ENCODE measurements at places on chromosomes 5 and 9.

DNA sequence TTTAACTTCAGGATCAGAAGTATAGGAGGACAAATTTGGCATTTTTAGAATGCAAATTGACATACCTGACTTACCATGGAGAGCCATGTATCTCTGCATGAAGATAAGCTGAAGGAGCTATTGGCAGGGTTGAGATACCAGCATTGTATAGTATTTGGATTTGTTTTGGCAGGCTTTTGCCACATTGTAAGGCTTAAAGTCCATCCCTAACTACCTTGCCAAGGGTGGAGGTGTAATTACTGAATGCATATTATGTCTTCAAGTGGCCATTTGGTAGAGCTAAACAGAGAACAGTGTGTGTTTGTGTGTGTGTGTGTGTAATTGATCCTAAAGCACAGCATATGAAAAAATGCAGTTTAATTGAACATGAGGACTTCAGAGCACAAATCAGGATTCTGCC, 324.7 kb downstream of the FAM170A start:
- no peak for DNase-seq

- DNase-seq, result no peak
Measured at GRCh38 chr5:174376056-174376455, 330.6 kb downstream of the NSG2 start.

DNA sequence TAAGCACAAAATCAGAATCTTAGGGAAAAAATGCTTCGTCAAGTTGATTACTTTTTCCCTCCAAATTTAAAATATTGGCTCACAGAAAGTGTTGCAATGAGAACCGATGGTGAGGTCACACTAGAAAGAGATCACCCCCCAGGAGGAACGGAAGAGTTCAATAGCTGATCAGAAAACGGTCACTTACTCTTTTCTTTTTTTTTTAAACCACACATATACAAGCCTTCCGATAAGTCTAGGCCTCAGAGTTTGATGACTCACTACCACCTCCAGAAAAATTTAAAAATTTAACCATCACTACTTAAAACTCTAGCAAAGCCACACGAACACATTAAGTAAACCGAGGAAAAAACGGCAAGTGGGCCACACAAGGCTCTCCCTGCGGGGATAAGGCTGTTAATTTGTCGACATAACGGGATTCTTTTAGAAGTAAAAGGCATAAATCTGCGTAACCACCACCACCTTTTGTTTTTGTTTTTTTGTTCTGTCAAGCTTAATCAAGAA, 1.2 kb downstream of the SURF4 start:
- DNase-seq, result no peak

DNA sequence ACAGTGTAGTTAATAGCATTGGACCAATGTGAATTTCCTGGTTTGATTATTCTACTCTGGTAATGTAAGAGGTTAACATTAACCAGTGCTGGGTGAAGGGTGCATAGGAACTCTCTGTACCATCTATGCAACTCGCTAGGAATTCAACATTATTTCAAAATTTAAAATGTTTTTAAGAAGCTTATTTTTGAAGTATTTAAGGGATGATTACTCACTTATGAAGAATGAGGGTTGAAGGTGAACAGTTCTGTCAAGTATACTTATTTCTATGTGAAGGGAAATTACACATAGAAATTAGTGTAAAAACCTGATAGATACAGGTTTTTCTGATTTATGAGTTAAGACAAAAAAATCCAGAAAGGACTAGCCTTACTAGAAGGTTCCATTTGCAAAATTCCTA, 165.8 kb downstream of the INSYN2B start:
- no peak for DNase-seq

- DNase-seq, result no peak
Measured at GRCh38 chr5:175878544-175879438, 7.4 kb downstream of the CPLX2 start.

DNA sequence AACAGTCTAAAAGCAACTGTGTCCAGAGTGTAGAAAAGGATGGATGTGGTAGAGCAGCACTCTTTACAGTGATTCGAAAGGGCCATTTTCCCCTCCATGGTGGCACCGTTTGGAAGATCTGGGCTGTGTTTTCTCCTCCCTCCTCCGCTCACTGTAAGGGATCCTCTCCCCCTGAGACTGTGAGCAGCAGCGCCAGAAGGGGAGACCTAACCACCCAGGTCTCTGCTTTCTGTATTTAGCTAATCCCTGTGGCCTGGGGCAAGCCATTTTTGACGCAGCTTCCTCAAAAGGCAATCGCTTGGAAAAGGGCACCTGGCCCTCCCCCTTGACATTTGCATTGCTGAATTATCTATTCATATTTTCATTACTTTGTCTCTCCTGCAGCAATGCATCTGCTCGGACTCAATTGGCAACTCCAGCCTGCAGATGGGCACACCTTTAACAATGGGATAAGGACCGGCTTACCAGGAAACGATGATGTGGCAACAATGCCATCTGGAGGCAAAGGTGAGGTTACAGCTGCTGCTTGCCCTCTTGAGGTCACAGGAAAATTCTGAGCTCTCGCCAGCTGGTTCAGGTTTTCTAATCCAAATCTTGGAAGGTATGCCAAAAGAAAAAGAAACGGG, 244.3 kb upstream of the WWC1 start:
- peak; percentile 64 for DNase-seq

DNA sequence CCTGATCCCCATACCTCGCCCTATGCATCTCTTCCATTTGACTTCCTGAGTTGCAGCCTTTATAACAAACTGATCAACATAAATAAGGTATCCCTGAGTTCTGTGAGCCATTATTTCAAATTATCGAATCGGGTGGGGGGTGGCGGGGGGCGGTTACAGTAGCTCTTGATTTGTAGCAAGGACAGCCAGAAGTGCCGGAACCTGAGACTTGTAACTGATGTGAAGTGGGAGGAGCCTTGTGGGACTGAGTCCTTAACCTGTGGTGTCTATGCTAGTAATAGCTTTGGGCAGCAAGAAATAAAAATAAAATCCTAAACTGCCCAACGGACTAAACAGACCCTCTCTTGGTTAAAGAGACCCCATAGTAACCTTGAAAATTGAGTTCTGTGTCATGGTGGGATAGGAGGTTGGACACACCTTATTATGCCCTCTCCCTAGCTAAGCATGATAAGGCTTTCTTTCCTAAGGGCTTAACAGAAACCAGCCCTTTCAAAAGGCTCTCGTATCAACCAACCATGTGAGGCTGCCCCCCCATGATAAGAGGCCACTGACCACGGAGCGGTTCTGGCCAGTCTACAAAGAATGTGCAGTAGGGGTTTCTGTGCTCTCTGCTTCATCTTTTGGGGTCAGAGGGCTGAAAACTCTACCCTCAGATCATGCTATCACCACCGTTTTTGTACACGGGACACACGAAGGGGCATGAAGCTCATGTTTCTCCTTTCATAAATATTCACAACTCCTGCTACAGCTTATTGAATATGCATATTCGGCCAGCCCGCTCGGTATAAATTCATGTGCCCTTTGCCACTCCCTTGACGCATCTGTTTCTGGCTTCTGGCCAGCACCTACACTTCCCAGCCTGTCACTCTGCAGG, 39.5 kb upstream of the IQGAP2 start:
- DNase-seq, result peak; percentile 47

DNA sequence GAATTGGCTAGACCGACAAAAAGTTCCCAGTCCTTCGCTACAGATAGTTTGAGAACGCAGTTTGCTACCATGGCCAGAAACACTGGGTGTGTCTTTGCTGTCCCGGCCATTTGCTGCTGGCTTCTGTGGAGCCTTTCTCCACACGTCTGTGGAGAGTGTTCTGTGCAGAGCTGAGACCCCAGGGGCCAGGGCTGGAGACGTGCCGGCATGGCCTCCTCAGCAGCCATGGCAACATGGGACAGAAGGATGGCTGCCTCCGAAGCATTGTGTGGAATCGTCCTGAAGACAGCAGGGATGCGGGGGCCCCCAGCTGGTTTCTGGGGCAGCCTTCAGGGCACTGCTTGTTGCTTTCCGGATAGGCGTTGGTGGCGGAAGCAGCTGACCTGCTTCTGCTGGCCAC, 142.8 kb downstream of the GADD45G start:
- DNase-seq, result no peak

DNA sequence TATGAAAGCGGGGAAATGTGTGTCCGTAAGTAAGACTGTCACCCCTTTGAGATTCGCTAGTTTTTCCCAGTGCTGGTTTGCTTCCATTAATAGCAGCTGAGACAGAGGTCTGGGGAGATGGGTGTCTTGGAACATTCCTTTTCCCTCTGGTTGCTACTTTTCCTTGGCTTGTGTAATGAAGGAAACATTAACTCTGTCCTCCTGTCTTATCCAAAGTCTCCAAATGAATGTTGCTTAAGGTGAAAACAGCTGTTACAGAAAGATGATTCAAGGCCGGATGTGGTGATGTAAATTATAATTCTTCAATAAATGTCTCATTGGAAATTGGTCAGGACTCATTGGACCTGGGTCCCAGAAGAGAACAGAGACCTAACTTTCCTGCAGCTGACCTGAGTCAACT, 50.0 kb downstream of the MEGF10 start:
- no peak for DNase-seq

GRCh38 chr9:111610845-111611244, 11.4 kb upstream of the PTGR1 start:
- no peak for DNase-seq

DNA sequence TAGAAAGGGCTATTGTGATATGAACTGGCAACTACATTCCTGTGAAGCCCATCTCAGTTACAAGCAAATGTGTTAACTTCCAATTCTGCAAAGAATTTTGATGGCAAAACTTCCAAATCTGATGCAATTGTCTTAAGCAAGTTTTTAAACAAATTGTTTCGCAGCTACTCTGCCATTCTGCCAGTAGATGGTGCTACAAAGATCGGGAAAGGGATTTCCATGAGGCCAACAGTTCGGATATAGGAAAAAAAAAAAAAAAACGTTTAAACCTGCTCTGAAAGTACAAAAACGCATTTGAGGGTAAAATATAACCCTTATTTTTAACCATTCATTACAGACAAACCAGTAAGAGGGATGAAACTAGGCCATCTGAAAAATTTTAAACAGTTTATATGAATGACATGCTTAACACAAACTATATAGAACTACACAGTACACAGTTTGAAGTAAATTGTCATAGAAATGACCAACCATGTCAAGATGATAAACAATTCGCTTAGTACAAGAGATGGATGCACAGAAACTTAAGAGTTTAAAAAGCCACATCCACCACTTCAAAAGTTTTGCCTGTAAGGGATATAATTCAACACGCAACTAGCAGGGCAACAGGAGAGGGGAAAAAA, 2.2 kb downstream of the HNRNPA0 start:
- peak; percentile 56 for DNase-seq

GRCh38 chr5:9188131-9188530, 357.7 kb downstream of the SEMA5A start:
- DNase-seq, result no peak

GRCh38 chr9:114409842-114410241, 22.1 kb upstream of the AKNA start:
- DNase-seq, result no peak

- no peak for DNase-seq
Measured at GRCh38 chr5:37755581-37755980, 84.3 kb downstream of the GDNF start.

- DNase-seq, result no peak
Measured at GRCh38 chr5:40046792-40047191, 622.0 kb upstream of the DAB2 start.

GRCh38 chr9:2934241-2934650, 90.4 kb upstream of the PUM3 start:
- DNase-seq, result no peak

- no peak for DNase-seq
Measured at GRCh38 chr5:16457451-16457850, 8.1 kb downstream of the ZNF622 start.

- peak; percentile 2 for DNase-seq
Measured at GRCh38 chr5:133445744-133446143, 166.6 kb downstream of the FSTL4 start.

- DNase-seq, result no peak
Measured at GRCh38 chr5:4479426-4479825, 660.7 kb upstream of the ADAMTS16 start.

GRCh38 chr9:87991151-87991870, 17.0 kb upstream of the CDK20 start:
- DNase-seq, result no peak

GRCh38 chr5:133663397-133664054, 51.2 kb upstream of the FSTL4 start:
- no peak for DNase-seq

DNA sequence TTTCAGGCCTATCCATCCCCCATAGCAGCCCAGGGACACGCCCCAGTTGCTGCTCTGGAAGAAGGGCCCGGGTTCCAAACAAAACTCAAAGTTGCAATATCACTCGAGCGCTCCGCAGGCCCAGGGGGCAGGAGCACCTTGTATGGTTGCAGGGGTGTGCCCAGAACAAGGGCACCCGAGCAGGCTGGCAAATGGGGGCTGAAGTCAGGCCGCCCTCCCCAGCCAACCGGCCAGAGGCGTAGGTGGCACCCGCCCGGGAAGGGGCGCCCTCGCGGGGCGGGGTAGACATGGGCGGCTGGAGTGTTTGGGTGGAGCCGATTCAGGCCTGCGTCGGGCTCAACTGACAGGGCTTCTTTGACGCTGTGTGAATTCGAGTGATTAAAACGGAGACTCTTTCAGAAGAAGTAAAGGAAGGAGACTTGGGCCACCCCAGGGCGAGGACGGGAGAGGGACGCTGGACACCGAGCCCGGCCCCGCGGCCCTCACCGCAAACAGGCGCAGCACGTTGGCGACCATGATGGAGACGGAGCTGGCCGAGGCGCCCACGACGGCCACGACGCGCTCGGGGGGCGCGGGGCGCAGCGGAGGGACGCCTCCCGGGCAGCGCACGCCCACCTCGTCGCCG, 1.1 kb downstream of the GRM6 start:
- DNase-seq, result no peak
